ENCODE measurements at places on chromosomes 7 and 10.

GRCh38 chr10:4144817-4145216 lies 359.8 kb upstream of the KLF6 start:
- DNase-seq, result no peak

DNA sequence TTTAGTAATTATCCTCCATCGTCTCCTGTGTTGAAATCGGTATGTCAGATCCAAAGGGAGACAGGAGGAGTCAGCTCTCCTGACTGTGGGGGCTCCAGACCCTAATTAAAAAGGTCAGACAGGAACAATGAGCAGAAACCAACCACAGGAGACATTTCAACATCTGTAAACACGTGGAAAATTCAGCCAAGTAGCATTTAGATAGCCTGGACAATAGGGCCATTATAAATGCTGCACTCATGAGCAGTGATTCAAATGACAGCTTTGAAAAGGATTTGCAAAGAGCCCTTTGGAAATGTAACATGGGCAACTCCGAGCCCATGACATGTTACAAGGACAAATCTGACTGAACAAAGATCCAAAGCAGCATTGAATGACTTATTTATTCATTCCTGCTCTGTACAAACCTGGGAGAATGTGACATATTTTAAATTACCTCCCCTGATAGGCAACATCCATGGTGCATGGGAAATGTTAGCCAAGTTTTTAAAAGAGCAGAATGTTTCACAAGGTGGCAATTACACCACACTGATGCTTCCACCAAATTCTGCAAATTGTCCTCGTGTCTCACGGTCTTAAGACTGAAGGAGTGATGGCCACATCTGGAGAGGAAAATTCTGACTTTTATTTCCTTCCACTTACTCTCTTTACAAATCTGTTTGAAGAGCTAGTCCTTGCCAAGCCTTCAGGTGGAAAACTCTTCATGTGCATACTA lies 113.3 kb upstream of the KMT2E start:
- DNase-seq, result no peak

DNA sequence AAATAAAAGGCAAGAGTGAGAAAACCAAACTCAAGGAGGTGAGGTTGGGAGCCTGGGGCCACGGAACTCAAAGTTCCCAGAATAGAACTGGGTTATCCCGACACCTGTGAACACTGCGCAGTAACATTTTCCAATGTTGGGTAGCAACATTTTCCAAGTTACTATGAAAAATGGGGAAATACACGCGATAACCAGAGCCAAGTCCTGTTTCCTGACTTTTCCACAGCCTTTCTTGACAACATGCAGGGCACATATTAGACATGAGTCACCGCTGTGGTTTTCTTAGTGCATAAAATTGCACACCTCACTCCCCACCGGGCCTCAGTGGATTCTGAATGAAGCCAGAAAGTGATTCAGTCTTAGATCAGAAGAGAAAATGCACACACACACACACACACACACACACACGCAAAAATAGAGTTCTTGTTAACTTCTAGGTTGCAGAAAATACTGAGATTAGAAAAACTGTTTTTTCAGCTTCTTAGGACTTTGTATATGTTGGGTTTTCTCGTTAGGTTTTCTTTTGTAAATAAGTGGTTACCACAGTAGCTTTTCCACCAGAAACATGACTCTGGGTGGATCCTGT lies 70.0 kb downstream of the CAMK1D start:
- DNase-seq, result peak; percentile 96

- DNase-seq, result no peak
These were observed 60.4 kb upstream of the INSIG1 start for GRCh38 chr7:155237297-155237696.

DNA sequence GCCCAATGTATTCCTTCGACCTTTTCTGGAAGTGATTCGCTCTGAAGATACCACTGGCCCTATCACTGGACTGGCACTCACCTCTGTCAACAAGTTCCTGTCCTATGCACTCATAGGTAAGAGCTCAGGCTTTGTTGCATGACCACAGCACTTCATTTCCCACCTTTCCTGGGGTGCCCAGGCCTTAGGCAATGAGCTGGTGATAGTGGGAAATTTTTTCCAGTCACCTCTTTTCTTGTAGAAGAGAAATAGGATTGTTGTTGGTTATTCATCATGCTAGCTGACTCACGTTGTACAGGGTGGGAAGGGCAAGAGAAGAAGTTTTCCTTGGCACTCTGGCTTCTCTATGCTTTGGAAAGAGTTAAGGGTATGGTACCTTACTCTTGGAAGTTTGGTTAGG lies 51.4 kb upstream of the NFKB2 start:
- DNase-seq, result no peak

DNA sequence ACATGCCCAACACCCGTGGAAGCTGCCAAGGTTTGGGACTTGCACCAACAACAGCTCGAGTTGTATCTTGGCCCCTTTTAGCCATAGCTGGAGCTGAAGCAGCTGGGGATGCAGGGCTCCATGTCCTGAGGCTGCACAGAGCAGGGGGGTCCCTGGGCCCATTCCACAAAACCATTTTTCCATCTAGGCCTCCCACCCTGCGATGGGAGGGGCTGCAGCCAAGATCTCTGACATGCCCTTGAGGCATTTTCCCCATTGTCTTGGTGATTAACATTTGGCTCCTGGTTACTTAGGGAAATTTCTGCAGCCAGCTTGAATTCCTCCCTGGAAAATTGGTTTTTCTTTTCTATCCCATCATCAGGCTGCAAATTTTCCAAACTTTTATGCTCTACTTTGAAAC lies 637.8 kb upstream of the VSTM2A start:
- DNase-seq, result no peak

DNA sequence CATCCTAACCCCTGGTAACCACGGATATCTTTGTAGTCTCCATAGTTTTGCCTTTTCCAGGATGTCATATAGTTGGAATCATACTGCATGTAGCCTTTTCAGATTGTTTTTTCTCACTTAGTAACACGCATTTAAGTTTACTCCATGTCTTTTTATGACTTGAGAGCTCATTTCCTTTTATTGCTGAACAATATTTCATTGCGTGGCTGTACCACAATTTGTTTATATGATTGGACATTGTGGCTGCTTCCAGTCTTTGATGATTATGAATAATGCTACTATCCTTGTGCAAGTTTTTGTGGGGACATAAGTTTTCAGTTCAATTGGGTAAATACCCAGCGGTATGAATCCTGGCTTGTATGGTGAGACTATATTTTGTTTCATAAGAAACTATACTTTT lies 60.8 kb downstream of the AOAH start:
- no peak for DNase-seq

DNA sequence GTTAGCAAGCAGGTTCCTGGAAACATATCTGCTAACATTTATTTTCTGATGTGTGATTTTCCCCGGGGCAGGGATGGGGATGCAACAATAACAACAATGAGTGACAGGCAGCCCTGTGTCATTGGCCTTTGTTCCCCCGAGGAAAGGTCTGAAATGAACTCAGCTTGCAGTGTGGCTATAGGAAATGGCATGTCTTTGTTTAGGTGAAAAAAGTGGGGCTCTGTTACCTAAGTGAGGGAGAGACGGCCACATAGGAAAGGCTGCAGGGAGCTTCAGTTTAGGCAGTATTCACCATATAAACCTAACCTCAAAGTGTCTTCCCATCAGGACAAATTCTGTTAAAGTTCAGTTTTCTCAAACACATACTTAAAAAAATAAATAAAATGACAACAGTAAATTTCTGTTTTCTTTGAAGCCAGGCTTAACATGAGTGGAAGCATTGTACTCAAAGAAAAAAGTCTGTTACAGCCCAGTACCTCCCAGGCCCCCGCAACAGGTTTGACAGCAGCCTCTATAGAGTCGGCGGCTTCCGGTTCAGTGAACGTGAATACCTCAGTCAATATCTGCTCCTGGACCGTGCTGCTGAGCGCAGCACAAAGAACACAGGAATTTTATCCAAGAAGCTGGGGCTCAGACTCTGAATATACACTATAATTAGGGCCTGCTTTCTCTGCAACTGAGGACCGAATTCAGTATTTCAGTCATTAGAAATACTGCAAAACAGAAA lies 168.3 kb downstream of the GLI3 start:
- no peak for DNase-seq

- no peak for DNase-seq
These were observed 15.9 kb downstream of the GRB10 start for GRCh38 chr7:50766849-50767207.

GRCh38 chr10:51879238-51879637 lies 179.8 kb upstream of the CSTF2T start:
- peak; percentile 95 for DNase-seq

GRCh38 chr10:72274213-72274729 lies 547 bp downstream of the DDIT4 start:
- no peak for DNase-seq

DNA sequence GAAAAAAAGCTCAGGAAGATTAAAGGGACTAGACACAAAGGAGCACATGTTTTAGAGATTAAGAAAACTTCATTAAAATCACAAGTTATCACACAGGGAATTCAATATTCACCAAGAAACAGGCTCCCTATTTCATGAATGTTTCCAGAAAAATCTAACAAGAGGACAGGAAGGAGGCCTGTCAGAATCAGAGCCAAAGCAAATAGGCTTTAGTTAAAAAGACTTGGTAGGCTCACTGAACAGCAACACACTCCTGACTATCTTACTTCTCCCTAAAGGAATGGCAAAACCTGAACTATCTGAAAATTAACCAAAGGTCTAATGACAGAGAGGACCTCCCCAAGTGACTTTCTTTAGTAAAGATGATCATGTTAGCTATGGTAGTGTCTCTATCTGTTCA lies 188.3 kb upstream of the MEOX2 start:
- no peak for DNase-seq

GRCh38 chr10:77949167-77949566 lies 22.6 kb upstream of the DLG5 start:
- peak; percentile 78 for DNase-seq

GRCh38 chr10:3043512-3044368 lies 23.6 kb upstream of the PFKP start:
- no peak for DNase-seq

DNA sequence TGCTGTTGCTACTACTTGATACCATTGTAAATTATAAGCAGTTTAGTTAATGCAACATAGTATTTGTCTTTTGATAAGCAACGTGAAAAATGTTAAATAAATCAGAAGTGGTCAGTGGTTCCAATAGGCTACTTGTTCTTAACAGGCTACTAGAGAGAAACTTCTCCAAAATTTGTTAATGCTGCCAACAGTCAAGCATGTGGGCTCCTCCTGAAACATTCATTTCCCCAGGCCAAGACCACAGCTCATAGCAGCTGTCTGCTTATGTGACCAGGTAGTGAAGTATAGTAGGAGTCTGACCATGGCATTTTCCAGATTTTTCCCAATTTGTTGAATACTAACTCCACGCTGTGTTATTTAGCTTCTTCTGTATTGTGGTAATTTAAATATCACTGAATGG lies 81.0 kb downstream of the CYP51A1 start:
- no peak for DNase-seq

DNA sequence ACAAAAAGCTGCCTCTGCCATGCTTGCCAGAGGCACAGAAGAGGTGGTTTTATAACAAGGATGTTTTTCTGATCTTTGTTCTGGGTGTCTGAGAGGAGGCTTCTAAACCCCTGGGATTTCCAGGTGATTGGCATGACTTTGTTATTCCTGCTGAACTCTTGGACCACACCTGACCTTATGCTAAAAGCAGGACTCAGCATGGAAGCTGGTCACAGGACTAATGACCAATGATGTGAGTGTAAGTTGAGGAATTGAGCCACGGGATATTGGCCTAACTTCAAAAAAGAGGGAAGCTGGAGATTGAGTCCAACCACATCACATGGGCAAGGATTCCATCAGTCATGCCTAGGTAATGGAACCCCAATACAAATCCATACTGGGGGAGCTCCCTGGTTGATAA lies 437.9 kb downstream of the POM121L12 start:
- no peak for DNase-seq

- no peak for DNase-seq
These were observed 28.9 kb upstream of the TNRC18 start for GRCh38 chr7:5452470-5452899.

GRCh38 chr10:23379686-23380085 lies 35.1 kb upstream of the C10orf67 start:
- no peak for DNase-seq

DNA sequence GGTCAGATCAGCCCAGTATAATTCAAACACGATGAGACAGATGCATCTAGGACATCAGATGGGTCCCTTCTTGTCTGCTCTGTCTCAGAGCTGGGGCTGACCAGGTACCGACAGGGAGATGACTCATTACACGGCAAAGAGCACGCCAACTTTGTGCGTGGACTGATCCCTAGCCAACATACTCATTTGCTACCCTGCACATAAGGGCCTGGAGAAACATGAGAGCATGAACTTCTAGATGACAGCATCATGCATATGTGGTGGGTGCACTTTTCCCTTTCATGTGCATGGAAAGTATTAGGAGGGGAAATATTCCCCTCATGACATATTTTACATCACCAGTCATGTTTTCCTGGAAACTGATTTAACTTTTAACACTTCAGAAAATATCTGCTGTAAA lies 35.1 kb upstream of the NPVF start:
- no peak for DNase-seq

DNA sequence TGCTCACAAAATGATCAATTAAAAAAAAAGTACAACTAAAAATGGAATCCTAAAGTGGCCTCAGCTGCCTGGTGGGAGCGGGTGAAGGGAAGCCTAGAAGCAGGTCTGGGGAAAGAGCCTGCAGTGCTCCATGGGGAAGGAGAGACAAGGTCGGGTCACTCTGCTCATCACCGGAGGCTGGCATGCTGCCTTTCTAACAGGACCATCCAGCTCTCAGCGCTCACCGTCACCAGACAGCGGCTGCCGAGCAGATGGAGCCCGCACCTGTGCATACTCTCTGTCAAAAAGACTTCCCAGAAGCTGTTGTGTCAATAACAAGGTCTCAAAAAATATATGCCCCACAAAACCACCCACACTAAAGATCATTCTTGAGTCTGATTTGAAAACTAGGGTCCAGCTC lies 112.8 kb downstream of the BAMBI start:
- DNase-seq, result no peak

GRCh38 chr10:88080213-88080612 lies 216.8 kb downstream of the PTEN start:
- peak; percentile 82 for DNase-seq

DNA sequence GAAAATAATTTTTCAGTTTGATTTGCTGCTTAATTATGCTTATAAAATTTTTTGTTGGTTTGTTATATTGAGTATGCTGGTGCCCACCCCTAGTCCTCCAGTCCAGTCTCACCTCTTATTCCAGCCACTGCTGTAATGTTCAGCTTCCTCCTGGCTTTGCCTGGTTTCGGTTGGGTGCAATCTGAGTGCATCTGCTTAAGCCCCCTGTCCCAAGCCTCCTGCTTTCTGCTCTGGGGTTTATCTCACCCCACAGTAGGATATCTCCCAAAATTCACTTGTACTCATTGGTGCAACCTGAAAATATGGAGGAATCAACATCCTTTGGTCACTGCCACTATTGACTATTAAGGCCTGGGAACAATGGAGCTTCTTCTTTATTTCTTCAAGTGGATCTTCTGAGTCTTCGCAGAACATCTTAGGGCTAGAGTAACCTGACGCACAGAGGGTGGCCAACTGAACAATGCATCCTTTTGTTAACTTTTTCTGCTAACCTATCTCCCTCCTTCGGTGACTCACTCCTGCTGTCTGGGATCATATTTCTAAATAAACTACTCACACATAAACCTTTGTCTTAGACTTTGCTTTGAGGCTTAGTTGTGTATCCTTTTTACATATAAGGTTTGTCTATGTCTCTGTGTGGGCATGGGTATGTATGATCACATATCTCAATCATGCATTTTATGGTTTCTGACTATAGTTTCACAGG lies 19.1 kb upstream of the SOSTDC1 start:
- DNase-seq, result peak; percentile 74

- DNase-seq, result no peak
These were observed 14.0 kb upstream of the RAMP3 start for GRCh38 chr7:45143616-45144015.

GRCh38 chr7:158409816-158410330 lies 177.8 kb downstream of the PTPRN2 start:
- DNase-seq, result no peak
